Activated CD4-positive, CD25-positive, alpha-beta regulatory T cell treated with anti-CD3 and anti-CD28 coated beads, Interleukin-2, amount 50 U/mL, for 16 hours (primary cell): ENCODE measurements at places on chromosomes 3 and 15.

DNA sequence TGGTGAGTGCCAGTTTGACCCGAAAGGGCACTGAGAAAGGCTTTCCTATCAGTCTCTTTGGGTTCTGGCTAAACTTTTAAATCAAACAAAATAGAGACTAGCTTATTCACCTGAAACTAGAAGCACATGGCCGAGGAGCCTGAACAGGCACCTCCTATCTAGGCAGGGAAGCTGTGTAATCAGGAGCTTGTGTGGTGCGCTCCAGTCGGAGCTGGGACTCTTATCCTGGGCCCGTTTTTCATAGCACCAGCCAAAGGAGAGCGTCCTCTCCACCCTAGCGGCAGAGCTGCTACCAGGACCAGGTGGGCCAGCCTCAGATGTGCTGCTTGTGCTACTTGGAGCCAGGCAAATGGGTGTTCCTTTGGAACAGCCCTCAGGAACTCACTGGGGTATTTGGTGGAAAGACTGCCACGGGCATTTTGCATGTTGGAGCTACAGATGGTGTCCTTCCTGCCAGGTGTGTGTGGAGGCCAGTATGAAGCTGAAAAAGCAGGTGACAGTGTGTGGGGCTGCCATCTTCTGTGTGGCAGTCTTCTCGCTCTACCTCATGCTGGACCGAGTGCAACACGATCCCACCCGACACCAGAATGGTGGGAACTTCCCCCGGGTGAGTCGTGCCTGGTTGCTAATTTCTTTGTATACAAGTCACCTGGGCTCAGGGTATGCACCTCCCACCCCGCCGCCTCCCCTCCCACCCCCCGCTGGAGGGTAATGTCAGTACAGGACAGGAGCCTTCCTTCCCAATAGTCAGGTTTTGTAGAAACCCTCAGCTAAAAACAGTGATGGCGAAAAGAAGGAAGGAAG, 833 bp downstream of the MAN2A2 start:
- no peak for DNase-seq

- peak; percentile 32 for DNase-seq
Measured at GRCh38 chr3:44913868-44914468, 39.6 kb downstream of the TGM4 start.

DNA sequence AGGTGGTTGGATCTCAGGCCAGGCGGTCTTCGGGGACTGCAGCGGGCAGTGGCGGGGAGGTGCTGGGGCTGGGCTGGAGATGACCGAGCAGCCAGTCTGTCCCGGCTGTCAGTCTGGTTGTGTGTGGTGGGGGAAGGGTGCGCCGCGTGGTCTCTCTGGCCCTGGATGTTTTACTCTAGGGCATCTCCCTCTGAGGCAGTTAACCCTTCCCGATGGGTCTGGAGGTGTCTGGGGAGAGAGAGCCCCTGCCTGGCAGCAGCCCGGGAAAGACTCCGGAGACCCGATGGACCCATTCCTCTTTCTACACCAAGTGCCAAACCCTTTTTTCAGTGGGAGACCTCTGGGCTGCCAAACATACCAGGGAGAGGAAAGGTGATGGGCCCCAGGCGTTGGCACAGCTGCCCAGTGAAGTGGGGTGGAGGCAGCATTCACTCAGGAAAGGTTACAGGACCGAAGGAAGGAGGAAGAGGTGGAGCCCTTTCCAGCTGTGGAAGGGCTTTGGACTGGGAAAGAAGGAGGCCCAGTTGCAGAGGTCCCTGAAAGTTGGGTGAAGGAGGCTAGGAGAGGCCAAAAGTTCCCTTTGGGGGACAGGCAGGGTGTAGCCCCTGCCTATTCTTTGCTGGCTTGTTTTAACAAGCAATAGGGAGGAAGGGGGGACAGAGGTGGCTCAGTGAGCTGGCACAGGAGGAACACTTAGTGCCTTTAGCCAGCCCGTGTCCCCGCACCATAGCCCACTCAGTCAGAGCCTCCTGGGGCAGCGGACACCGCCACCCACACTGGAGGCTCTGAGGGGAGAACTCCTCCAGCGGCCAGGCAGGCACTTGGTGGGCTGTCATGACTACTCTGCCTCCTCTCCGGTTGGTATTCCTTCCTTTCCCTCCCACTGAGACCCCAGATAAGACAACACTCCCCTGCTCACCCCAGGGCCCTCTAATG, 2.7 kb upstream of the BAHD1 start:
- DNase-seq: no peak

- no peak for DNase-seq
Measured at GRCh38 chr15:70512772-70513362, 250.5 kb downstream of the UACA start.

DNA sequence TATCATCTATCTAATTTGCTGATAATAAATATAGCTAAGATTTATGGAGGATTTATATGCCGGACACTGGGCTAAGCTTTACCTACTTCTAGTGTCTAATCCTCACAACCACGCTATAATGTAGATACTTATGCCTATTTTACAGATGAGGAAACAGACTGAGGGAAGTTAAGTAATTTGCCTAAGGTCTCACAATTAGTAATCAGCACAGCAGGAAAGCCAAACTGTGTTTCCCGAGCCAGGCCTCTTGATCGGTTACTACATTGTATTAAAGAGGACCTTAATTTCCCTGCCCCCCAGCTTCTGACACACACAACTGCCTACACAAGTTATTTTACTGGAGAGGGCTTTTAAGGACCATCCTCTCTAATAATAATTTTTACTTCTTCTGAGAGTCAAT, 40.9 kb downstream of the ONECUT1 start:
- no peak for DNase-seq

DNA sequence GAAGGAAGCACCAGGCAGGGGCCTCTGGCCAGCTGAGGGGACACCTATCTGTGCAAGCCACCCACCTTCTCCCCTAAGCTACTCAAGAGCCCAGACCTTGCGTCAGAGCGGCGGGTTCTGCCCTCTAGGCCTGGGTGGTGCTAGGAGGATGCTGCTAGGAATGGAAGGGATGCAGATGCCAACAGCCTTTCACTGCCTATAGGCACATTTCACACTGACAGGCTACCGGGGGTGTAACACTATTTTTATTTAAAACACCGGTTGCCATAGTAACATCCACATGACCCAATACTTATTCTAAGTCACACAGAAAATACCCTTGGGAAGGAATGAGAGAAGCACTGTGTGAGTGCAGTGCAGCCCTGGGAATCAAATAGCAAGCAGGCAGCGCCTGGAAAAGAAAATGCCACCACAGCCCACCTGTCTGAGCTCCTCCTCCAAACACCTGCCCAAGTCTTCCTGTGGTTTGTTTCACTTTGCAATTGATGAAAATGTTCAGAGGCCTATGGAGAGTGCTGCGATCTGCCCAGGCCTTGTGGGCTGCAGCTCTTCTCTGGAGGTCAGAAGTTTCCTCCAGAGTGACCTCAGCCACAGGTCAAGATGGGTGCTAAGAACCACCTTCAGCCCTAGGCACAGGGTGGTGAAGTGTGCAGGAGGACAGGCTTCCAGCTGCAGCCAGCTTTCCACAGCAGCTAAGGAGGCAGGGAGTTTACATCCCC, 113.5 kb upstream of the TOPAZ1 start:
- no peak for DNase-seq

DNA sequence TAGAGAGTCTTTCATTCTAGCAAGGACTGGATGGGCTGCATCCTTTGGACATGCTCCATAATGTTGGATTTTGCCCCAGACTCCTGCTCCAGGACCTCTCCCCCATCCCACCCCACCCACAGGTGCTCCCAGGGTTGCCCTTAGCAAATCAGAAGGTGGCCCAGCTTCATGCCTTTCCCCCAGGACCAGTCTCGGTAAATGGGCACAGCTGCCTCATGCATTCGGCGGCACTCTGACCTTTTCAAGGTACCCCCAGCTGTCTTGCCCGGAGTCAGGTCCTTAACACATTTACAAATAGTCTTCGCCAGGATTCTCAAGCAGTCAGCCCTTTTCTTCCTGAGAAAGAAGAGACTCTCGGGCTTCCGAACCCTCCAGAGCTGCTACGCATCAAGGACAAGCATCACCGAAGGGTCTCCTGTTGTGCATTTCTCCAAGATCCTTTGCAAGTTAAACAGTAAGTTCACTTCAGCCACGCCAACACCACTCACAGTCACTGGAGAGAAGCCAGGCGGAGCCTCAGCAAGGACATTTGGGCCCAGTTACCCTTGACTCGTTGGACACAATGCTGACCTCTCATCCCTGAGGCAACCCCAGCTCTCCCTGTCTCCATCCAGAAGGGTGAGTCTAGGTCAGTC, 287.8 kb downstream of the FAM43A start:
- DNase-seq: no peak

GRCh38 chr3:21294768-21295167, 456.2 kb downstream of the ZNF385D start:
- no peak for DNase-seq

- DNase-seq: no peak
Measured at GRCh38 chr3:54374214-54374852, 252.0 kb downstream of the CACNA2D3 start.

DNA sequence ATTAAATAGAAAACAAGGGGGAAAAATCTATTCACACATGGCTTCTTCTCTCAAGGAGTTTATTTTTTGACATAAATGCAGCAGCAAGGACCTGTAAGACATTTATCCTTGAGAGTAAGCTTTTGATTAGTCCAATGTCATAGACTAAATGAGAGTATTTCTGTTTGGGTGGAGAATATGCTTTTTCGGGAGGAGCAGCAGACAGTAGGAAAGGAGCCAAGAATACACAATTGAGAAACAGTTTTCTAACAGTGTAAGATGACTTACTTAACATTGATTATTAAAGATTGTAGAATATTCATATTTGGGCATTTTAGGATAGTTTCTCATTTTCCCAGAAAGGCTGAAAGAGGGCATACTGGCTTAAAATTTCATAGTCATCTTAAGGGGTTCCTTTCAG, 65.9 kb upstream of the PAQR5 start:
- no peak for DNase-seq

GRCh38 chr3:40731445-40731844, 206.7 kb downstream of the ZNF621 start:
- DNase-seq: no peak

DNA sequence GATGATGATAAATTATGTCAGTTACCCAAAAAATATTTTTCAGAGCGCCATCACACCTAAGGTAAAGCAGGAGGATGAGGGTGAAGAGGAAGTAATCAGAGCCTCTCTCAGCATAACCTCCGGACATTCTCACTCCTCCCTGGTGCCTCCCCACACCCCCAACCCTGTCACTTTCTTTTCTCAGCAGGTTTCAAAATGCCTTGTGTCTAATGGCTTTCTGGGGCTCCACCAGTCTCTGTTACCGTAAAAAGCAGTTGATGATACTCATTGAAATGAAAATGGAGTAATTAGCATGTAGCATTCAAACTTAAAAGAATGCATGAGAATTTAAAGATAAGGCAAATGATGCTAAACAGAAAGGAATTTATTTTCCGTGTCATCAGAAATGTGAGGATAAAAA, 180.0 kb downstream of the ERC2 start:
- DNase-seq: no peak

DNA sequence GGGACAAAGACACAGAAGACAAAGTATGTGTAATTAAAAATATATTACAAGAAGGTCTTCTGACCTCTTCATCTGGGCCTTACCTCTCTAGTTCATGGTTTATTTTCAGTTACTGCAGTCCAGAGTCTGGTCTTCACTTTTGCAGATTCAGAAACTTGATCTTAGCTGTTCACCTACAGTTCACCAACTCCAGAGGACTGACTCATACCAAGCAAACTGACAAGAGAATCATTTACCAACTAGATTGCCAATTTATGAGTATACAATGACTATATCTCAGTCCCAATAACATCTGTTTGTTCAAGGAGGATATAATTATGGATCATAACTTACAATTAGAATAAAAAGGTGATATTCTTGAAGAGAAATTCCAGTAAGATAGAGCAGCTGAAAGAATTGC, 9.0 kb downstream of the P2RY1 start:
- no peak for DNase-seq

DNA sequence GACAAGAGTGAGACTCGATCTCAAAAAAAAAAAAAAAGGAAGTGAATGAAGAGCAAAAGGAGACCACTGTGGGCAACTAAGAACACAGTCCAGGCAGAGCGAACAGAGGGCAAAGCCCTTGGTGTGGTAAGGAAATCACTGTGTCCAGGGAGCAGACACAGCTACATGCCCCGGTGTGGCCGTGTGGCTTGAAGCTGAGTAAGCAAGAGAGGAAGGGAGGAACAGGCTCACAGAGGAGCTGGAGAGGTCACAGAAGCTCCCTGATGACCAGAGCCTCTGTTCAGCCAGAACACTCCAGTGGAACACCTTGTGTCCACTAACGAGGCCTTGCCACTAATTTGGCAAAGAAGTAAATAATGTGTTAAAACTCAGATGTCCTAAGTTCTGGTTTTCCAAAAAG, 60.6 kb upstream of the GATA2 start:
- no peak for DNase-seq

GRCh38 chr15:69914960-69915359, 182.8 kb downstream of the TLE3 start:
- DNase-seq: no peak

DNA sequence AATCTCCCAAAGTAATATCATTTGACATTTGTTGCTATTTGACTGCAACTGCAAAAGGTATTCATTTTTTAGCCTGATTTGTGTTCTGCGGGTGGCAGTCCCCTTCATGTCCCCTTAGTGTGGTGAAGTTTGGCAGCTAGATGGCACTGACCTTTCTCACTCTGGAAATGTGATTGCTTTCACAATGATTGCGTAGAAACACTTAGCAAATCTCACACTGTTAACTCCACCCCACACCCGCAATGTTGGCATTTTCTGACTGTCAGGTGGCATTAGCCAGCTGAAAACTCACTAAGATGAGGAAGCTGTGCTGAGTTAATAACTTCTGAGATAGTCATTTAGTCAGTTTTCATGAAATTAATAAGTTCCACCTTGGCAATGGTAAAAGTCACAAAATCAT, 76.9 kb downstream of the TRIM69 start:
- DNase-seq: no peak

- DNase-seq: no peak
Measured at GRCh38 chr3:120597445-120598049, 1.4 kb downstream of the NDUFB4 start.

GRCh38 chr3:115784739-115785536, 161.6 kb downstream of the GAP43 start:
- no peak for DNase-seq

GRCh38 chr15:32987067-32987466, 207.4 kb downstream of the FMN1 start:
- no peak for DNase-seq

GRCh38 chr3:51933471-51934138, 8.1 kb downstream of the RRP9 start:
- no peak for DNase-seq

GRCh38 chr15:75942464-75942863, 38.8 kb downstream of the FBXO22 start:
- DNase-seq: no peak

DNA sequence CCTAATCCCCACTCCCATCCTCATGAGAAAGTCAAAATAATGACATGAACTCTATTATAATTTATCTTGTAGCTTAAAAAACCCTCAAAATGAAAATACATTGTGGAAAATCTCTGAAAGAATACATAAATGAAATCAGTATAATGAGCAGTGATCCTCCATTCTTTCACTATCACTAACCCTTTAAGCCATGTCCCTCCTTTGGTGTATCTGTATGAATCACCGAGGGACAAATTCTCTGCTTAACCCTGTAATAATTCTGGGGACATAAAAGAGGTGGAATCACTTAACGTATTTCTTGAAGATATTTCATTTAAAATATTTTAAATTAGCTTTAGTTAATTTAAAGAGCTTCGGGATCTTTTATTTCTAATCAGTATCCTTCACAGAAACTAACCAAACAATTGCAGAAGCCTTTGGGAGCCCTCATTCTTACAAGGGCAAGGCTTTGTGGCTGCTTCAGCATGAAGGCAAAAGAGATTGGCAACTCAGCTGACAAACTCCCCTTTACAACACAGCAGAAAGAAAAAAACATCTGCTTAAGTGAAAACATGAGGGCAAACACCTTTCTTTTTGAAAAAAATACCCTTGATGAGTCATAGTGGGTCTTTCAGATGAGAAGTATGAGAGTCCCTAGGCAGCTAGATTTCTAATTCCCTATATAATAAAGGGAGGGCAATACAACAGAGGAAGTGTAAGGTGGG, 44.0 kb upstream of the ALCAM start:
- DNase-seq: no peak
